Endothelial cell of umbilical vein (primary cell): ENCODE measurements at places on chromosomes 6 and 20. TPM values are rescaled to one million over a fixed set of nuclear protein-coding genes. Genes with fewer than 3 reads are reported as not detected.

CCM2L gene
- total RNA-seq = 12.4 and 13.4 TPM in 2 replicates

DNA sequence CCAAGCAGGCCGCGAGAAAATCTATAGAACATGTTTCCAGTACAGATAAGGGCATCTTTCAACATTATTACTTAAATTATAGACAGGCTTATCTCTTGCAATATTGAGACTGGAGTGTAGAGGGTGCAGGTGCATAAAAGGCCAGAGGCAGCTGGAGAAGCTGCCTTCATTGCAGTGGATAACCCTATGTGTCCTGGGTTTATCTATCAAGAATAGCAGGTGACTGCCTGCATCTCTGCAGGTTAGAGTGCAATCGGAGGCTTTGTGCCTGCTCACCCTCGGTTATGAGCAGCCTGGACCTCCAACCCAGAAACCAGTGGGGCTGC lies 28.7 kb upstream of the ECI2 start:
- DNase-seq = no peak

DNA sequence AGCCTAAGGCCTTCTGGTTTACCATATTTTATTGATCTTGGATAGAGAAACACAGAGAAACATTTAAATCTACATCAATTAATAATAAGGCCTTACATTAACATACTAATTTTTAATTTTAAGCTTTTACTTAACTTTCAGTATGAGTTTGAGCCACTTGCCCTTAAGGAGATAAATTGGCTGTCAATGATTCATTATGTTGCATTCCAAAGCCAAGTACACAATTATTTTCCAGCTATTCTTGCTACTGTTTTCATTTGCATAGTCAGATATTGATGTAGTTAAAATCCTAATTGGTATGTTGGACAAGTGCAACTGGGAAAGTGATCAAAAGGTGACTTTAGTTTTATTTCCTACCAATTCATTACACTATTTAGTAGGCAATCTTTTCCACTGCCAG lies 58.2 kb downstream of the MOCS1 start:
- no peak for DNase-seq

- DNase-seq = no peak
Measured at GRCh38 chr20:44247131-44247571, at the start of gene GDAP1L1. Gene GDAP1L1 (plus strand): TSS chr20:44247308. CDS start chr20:44247335, 27 bp downstream.

HLA-DQB1 gene
- total RNA-seq = not detected in 2 replicates

DNA sequence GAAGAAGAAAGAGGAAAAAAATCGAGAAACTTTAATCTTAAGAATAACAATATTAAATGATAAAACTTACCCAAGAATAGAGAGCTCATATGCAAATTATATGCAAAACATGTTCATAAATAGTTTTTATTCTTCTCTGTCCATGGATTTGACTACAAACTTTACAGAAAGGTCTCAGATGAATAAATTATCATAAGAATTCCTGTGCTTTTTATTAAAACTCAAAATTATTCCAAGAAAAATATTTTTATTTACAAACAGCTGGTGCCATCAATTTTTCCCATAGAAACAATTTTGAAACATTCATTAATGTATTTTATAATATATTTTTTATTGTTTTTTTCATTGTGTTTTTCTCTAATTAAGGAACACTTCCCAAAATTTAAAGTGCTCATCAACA lies 12.1 kb downstream of the MYB start:
- no peak for DNase-seq

CPNE5 gene
- 18.8 and 32.1 TPM in 2 replicates for total RNA-seq
